ENCODE measurements at places on chromosomes 16 and 17.

- DNase-seq = peak; percentile 18
Observed at GRCh38 chr16:82082543-82083244, 47.6 kb downstream of the HSD17B2 start.

DNA sequence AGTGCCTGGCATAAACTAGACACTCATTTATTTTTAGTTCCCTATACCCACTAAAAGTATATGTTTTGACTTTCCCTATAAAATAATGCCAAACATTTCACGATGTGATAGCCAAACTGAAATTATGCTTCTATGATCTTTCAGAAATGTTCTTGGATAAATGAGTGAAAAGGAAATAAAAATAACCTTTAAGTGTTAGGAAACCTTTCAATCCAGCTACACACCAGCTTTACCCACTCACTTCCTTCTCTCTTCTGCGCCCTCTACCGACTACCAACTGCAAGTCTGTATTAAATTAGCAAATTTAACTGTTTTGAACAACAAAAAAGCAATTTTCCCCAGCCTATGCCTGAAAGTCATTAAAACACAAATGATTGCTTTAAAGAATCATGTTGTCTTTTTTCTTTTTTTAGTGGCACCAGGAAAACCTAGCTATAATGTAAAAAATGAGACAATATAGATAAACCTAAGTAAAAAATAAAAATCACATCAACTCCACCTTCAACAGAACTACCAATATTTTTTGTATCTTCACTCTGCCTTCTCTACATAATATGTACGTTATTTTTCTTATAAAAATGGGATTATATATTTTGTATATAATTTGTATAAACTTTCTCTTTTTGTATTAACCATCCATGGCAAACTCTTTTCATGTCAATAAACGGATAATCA lies 13.2 kb upstream of the TMEM100 start:
- DNase-seq = peak; percentile 54

- DNase-seq = peak; percentile 22
Observed at GRCh38 chr16:12573730-12574383, 229.8 kb downstream of the CPPED1 start.

GRCh38 chr17:55068862-55069811 lies 100.6 kb downstream of the STXBP4 start:
- no peak for DNase-seq

GRCh38 chr16:20610211-20610891 lies 34.2 kb upstream of the ACSM2B start:
- no peak for DNase-seq

DNA sequence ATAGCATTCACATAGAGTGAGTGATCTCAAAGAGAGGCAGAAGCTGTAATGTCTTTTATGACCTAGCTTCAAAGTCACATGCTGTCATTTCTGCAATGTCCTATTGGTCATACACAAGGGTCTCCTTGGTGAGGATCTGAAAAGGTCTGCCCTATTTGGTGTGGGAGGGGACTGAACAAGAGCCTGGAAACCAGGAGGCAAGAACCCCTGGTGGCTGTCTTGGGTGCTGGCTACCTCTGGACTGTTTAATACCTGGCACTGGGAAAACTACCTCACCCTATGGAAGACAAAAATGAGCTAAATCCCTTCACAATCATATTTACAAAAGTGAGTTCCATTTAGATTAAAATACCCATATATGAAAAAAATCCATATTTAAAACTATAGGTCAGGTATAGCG lies 9.0 kb downstream of the KCTD13 start:
- no peak for DNase-seq

DNA sequence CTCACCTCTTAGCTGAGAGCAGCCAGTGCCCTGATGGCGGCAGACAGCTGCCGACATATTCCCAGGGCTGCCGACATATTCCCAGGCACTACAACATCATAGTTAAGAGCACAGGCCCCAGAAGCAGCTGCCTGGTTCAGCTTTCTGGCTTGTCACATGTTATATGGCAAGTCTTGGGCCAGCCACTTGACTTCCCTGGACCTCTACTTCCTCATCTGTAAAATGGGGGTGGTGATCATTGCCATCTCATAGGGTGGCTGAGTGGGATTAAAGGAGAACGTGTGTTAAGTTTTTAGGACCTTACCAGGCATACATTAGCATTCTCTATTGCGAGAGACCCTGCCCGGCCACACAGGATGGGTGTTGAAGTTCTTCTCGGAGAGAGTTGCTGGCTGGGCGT lies 19.1 kb downstream of the CDIPT start:
- DNase-seq = no peak

DNA sequence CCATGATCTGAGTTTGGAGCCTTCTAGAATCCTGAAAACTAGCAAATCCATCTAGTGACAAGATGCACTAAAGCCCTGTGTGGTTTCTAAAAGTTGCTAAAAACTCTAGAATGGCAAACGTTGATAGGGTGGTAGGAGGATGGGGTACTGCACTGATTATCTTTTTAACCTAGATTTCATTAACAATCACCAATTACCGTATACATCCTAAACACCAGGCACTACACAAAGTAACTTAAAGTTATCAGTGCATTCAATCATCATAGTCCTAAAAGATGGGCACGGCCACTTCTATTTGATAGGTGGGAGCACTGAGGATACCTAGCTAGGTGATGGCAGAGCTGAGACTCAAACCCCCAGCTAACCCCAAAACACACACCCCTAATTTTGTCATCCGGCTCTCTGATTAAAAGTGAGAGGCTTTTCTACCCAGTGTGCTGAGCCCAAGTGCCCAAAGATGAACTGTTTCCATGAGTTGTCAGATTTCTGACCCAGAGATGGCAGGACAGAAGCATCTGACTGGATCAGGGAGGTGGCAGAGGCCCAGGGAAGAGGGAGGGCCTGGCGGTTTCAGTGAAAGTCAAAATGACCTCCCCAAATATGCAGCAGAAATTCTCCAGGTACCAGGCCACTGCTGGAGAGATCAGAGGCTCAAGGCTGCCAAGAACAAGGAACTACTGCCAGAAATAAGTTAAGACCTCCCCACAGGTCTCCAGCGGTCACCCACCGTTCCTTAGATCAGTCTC lies 396.8 kb downstream of the SOX9 start:
- DNase-seq = no peak

DNA sequence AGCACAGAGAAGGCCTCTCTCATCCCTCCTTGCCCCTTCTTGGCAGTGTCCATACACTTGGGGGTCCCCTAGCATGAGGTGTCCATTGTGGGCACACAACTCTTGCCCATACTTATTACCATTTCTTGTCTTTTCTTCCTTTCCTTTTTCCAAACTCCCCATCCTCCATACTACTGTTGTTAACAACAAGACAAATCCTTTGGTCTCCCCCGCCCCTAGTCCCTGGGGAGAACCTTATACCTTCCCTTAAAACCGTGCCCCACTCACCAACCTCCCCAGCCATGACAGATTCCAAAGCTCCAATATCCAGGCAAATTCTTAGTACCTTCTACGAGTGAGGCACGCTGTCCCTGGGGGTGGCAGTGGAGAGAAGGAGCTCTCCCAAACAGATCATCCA lies 82.9 kb downstream of the GAS7 start:
- no peak for DNase-seq

DNA sequence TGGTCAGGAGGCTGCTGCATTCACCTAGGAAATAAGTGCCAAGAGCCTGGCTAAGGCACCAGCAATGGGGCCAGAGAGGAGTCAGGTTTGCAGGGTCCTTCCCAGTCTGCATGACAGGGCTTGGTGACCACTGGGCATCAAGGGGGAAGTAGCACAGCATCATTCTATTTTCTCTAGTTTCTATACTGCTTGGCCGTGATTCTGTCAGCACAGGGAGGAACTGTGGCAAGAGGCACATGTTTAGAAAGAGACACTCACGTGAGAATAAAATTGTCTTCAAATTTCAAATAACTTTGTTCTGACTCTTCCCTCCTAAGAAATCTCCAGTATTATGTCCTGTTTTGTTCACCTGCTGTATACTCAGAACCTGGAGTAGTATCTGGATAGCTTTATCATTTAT lies 37.8 kb downstream of the ERN1 start:
- DNase-seq = no peak

DNA sequence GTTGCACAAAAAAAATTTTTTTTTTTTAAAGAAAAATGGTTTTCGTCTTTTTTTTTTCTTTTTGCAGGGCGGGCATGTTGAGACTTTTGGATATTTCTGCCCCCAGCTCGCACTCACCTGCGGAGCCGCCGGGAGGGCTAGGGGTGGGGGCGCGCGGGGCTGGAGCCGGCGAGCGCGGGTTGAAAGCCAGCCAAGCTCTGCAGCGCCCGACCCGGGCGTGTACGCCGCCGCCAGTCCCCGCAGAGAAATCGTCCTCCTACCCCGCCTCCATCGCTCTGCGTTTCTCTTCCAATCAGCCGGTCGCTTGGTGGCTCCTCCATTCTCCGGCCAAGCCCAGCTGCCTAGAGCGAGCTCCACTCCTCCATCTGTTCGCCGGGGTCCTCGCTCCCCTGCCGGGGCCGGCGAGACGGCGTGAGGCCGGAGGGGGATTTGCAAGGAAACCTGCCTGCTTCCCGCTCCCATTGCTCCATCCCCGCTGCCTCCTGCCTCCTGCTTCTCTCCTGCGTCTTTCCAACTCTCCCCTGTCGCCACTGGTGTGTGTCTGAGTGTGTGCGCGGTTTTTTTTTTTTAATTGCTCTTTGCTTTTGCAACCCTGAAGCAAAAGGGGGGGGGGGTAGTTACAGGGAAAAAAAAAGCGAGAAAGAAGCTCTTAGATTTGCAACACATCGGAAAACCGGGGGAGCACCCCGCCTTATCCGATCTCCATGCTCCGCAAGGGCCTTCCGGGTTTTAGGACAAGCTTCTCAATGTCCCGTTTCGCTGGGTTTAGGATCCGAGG lies 1.8 kb upstream of the UBTF start:
- peak; percentile 80 for DNase-seq

DNA sequence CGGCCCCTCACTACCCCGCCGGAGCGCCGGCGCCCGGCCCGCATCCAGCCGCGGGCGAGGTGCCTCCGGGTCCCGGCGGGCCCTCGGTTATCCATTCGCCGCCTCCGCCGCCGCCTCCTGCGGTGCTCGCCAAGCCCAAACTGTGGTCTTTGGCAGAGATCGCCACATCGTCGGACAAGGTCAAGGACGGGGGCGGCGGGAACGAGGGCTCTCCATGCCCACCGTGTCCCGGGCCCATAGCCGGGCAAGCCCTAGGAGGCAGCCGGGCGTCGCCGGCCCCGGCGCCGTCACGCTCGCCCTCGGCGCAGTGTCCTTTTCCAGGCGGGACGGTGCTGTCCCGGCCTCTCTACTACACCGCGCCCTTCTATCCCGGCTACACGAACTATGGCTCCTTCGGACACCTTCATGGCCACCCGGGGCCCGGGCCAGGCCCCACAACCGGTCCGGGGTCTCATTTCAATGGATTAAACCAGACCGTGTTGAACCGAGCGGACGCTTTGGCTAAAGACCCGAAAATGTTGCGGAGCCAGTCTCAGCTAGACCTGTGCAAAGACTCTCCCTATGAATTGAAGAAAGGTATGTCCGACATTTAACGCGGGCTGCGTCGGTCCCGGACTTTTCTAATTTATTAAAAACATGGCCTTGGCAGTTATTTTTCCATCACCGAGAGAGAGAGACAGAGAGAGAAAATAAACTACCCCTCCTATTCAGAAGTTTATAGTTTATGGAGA lies 2.8 kb downstream of the IRX5 start:
- peak; percentile 41 for DNase-seq

DNA sequence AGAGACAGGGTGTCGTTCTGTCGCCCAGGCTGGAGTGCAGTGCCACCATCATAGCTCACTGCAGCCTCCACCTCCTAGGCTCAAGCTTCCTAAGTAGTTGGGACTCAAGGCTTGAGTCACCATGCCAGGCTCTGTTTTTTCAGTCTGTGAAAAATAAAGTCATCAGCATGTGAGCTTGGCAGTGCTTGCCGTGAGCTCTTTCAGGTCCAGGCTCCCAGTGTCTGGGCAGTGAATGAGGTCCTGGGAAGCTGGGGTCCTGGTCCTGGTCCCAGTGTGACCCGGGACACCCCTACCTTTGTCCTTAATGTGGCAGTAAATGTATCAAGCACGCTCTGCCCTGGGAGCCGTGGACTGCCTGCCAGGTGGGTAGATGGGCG lies 22.9 kb upstream of the RPL13 start:
- DNase-seq = no peak

DNA sequence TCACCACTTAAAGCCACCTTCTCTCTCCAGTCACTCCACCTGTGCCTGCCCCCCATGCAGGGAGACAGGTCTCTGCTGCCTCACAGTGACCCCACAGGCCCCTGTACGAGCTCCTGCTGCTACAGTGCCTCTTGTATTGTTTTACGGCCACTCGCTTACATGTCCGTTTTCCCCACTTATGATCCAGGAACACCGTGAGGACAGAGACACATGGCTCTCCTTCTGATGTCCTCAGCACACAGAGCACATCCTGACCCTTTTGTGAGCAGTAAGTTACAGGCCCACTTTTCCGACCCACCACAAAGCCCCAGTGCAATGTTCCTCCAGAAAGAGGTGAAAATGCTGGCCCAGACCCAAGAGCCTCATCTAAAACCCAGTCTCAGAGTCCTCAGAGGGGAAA lies 84.8 kb upstream of the GNAO1 start:
- DNase-seq = no peak

- DNase-seq = peak; percentile 28
Observed at GRCh38 chr17:18859256-18859655, 1.3 kb downstream of the PRPSAP2 start.

GRCh38 chr17:73343168-73343634 lies 31.4 kb upstream of the CDC42EP4 start:
- peak; percentile 94 for DNase-seq

GRCh38 chr16:67679935-67680897 lies 13.6 kb downstream of the C16orf86 start:
- DNase-seq = no peak

GRCh38 chr17:60993497-60993896 lies 315.8 kb downstream of the BCAS3 start:
- no peak for DNase-seq

DNA sequence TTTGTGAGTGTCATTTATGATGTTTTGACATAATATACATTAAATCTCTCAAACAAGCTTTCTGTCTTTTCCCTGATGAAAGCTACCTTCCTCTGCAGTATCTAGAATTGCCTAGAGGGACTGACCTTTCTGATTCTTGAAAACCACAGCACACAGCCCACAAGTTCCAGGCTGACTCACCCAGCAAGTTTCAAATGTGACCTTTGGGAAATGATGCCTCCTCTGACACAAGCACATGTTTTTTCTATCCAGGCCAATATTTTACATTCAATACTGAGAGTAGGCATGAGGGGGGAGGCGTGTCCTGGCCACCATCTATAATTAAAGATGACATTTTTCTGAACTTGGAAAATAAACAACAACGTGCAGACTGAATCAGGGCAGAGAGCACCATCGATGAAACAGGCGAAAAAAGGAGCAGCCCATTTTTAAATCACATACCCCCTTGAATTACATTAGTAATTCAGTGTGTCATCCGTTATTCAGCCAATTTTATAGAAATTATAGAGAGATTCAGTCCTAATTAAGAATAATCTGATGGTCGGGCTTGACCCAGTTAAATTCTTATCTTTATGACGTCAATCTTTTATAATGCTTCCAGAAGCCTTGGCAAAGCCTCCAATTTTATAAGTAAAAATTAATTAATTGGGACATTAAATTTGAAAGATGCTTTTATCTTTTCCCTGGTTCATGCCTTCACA lies 292.6 kb upstream of the CDH11 start:
- DNase-seq = peak; percentile 94
